Activated CD4-positive, CD25-positive, alpha-beta regulatory T cell treated with anti-CD3 and anti-CD28 coated beads, Interleukin-2, amount 50 U/mL, for 72 hours (primary cell): ENCODE measurements at places on chromosomes 1 and 21.

DNA sequence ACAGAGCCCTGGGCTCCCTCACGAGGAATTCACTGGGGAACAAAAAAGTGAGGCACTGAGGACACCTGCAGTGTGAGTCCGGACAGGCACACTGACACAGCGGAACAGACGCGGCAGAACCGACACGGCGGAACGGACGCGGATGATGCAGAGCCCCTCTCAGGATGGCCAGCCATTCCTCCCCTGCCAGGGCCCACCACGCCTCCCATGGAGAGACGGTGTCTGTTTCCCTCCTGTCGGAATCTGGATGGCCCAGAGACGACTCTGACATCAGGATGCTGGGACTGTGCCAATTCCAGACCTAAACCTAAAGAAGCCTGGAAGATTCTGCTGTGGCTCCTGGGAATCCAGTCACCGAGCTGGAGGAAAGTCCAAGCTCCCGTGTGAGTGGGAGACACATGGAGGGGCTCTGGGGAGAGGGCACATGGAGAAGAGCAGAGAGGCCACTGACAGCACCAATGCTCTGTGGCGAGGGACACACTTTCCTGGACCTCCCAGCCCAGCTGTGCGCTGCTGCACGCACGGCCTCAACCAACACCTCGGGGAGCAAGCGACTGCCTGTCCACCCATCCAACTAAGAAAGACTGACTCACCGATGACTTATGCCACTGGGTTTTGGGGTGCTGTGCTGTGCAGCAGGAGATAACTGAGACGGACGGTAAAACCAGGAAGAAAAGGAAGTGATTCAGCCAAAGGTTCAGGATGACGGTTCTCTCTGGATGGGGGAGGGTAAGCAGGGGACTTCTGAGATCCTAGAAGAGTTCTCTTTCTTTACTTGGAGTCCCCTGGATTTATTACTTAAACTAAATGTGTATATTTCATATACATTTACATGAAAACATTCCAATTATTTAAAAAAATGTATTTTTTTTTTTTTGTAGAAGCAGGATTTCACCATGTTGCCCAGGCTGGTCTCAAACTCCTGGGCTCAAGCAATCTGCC is 23.3 kb downstream of the ZBTB17 start:
- DNase-seq: no peak

DNA sequence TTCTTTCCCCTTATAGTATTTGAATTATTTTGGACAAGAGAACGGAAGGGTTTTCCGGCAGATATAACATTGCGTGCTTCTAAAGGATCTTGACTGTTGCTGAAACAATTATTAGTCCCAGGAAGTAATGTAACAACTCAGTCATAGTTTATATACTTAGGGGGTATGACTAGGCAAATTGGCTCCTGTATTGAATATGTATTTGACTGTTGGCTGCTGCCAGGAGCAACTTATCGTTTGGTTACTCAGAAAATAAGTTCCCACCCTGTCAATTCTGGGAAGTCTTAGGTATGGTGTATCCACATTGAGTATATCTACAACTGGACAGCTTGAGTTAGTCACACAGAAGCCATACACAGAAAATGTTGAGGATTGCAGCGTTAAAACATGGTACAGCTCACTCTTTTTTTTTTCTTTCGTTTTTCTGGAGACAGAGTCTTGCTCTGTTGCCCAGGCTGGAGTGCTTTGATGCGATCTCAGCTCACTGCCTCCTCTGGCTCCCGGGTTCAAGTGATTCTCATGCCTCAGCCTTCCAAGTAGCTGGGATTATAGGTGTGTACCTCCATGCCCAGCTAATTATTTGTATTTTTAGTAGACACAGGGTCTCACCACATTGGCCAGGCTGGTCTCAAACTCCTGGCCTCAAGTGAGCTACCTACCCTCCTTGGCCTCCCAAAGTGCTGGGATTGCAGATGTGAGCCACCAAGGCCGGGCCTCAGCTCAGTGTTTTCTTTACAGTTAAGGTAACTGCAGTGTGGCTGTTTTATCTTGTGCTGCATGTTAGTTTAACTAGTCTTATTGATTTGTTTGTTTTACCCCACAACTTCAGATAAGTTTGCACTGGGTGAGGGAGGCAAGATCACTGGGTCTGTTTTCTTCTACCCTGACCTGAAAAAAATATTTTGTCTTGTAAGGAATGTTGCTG is 10.2 kb downstream of the SMAP2 start:
- no peak for DNase-seq

GRCh38 chr1:197140121-197140520 is 6.3 kb downstream of the ASPM start:
- DNase-seq: no peak

- DNase-seq: no peak
These were observed 223.7 kb upstream of the ADAMTS5 start for GRCh38 chr21:27190601-27191000.

DNA sequence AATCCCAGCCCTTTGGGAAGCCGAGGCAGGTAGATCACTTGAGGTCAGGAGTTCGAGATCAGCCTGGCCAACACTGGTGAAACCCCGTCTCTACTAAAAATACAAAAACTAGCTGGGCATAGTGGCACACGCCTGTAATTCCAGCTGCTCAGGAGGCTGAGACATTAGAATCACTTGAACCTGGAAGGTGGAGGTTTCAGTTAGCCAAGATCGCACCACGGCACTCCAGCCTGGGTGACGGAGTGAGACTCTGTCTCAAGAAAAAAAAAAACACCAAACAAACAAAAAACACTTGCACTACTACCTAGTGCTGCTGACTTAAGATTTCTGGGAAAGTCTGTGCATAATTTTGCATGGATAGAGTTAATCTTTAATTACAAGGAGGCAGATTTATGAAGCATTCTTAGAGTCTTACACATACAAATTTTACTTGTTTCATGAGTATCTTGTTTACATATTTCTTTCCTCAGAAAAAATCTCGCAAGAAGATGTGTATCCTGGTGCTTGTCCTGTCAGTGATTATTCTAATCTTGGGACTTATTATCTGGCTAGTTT is 8.7 kb upstream of the PPP1R8 start:
- DNase-seq: no peak

GRCh38 chr1:38559446-38560165 is 300.0 kb downstream of the RRAGC start:
- peak; percentile 79 for DNase-seq

DNA sequence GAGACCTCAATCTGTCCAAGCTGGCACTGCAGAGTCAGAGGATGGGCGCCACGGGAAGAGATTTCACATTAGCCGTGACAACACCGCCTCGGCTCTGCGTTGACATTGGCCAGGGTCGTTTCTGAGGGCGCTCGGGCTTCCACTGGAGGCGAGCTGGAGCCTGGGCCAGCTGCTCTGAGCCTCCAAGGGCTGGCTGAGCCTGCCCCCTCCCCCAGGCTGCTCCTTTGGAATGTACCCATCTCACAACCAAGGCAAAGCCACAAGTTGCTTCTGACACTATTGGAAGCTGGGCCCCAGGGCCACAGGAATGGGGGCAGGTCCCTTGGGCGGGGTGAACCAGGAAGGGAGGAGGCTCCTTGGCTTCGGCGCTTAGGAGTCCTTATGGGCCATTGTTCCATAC is 12.7 kb downstream of the GPR3 start:
- no peak for DNase-seq

DNA sequence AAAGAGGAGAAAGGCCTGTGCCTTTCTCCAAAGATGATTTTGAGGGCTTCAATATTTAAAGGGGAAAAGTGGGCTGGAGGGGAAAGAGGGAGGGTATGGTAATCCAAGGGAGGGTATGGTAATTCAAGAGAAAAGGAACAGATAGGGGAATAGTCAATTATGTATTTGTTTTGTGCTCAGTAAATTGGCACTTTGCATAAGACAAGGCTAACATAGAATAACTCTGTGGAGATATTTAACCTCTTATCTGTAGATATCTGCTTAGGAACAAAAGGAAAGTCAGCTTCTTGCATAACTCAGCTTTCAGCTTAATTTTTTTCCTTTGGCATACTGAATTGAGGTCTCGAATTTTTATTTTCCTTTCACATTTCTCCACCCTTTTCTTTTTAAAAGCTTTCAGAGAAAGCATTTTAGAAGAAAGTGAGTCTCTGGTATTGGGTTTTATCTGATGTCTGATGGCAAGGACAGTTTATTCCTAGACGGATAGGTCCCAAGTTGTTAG is 119.9 kb upstream of the F3 start:
- no peak for DNase-seq

DNA sequence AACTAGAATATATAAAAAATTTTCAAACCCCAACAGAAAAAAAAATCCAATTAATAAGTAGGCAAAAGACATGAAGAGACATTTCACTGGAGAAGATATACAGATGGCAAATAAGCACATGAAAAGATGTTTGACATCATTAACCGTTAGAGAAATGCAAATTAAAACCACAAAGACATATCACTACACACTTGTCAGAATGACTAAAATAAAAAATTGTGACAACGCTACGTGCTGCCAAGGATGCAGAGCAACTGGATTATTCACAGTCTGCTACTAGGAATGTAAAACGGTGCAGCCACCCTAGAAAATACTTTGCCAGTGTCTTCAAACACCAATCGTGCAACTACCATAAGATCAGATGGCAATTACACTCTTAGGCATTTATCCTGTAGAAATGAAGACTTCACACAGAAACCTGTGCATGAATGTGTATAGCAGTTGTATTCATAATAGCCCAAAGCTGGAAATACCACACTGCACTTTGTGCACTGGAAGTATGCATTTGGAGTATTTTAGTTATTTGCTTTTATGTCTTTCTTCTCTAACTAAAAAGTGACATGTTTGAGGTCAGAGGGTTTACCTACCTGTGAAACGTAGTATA is 75.3 kb upstream of the PALMD start:
- DNase-seq: no peak

- DNase-seq: no peak
These were observed 70.5 kb downstream of the STUM start for GRCh38 chr1:226619031-226619430.
